ENCODE measurements at places on chromosomes 12 and 14. TPM values are rescaled to one million over a fixed set of nuclear protein-coding genes. Genes with fewer than 3 reads are reported as not detected.
A peak's percentile ranks its signal among the peaks of the same experiment; 100 is the strongest.

DNA sequence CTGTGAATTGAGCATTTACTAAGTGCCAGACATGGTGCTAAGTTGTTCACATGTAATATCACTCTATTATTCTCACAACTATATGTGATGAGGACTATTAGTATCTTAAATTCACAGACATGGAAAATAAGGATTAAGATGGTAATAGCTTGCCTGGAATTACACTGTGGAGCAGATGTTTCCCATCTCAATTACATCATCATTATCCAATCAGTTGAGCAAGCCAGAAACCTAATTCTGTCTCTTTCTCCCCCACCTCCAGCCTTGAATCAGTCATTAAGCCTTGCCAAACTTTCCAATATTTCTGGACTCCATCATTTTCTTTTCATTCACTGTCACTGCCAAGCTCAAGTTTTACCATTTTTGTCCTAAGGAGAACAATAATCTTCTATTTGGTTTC is 287.8 kb upstream of the KITLG start:
- no peak for DNase-seq

DNA sequence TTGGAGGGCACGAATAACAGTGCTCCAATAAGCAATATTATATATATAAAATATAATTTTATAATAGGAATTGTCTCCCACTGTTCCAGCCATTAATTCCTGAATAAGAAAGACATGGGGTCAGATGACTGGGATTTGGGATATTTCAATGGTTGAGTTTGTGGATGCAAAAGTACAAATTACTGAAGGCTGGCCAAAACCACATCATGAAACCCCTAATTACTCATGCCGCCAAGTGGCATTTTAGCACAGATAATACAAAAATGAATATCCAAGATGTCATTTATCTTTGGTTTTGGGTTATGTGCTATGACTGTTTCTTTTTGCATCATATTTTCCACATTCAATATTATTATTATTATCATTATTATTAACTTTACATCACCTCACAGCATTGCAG is 261.4 kb upstream of the TBX3 start:
- DNase-seq: no peak

- no peak for DNase-seq
These were observed 73.2 kb downstream of the DCAF5 start for GRCh38 chr14:69079747-69080146.

GRCh38 chr14:90344331-90345238 is 12.8 kb upstream of the NRDE2 start:
- peak; percentile 14 for DNase-seq

DNA sequence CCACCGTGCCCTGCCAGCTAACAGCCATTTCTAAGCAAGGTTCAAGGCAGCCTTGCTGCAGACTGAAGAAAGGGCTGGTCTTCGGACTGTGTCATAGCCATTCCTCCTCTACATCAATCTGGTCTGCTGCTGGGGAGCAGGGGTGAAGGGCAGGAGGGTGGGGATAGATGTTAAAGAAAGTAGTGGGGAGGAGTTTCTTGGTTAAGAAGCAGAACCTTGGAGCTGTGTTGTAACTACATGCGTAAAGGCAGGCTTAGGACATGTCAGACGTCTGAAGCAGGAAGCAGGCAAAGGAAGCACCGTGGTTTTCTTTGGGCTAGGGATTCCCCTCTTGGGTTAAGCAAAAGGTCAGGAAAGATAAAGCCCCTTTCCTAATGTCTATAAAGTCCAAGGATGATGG is 18.1 kb upstream of the NEK9 start:
- DNase-seq: no peak

GRCh38 chr12:13538136-13538535 is 341.6 kb downstream of the EMP1 start:
- DNase-seq: no peak

DNA sequence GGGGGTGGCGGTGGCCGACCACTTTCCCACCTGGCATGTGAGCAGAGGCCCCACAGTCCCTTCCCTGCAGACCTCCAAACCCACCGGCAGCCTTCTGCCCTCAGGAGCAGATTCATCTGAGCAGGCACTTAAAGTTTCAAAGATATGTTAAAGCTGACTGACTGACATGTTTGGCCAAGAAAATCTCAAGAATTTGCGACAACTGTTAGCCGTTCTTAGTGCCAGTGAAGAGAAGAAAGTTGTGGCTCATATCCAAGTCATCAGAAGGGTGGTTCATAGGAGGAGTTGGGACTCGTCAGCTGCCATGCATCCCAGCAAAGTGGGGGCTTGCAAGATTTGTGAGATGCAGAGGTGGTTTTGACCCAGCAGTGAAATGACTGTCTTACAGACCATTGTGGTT is 27.2 kb downstream of the ELK3 start:
- DNase-seq: no peak

- DNase-seq: no peak
These were observed 225.7 kb downstream of the NUAK1 start for GRCh38 chr12:105912882-105913678.

DNA sequence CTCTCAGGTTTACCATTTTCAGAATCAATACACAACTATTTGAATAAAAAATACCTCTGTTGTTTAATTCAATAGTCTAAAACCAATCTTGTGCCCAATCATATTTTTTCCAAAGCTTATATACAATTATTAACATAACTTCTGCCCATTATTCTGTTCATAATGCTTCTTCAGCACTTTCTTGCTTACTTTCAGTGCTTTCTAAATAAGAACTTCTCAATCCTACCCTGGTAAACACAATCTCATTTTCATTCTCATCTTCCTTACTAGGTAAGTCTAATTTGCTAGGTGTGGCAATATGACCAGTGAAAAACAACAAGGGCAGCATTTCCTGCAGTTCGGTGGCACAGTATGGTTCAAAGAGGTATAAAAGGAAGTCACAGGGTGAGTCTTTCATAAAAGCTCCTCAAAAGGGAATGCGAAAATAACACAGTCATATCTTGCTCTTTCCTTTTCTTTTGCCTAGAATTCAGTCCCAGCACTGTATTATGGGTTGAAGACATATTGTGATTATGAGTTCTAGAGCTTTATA is 103.5 kb downstream of the FOXG1 start:
- DNase-seq: no peak

- DNase-seq: no peak
These were observed 232.1 kb upstream of the TBX3 start for GRCh38 chr12:114916124-114916523.

DNA sequence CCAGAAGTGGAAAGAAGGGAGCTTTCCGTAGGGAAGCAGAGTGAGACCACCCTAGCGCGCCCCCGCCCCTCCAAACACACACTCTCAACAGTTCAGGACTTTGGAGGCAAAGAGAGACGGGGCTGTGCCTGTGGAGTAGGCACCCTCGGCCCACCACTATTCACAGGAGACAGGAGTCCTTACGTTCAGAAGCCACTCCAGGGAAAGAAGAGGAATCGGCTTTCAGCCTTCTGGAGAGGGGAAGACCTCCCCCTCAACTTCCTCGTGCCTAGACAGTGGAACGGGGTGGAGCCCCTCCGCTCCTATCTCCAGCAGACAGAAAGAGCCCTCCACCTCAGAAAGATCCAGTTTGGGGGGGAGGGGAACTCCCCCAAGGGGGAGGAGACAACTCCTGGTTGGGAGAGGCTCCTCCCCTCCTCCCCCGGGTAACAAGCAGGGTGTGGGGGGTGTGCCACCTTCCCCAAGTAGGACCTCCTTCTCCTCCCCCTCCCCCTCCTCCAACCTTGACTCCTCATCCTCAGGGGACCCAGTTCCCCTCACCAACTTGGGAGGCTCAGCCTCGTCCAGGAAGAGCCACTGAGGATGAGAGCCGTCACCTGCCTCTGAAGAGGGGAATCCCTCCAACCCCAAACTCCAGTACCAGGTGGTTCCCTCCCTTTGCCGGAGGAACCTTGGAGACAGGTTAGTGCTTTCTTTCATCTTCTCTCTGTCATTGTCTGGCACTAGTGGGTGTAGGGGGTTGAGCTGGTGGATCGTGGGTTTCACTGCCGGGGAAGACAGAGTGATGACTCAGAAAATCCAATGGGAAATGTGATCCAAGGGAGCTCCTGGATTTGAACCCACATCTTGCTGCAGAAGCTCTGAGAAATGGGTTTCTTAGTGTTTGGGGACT is 883 bp downstream of the FOXJ2 start:
- peak; percentile 81 for DNase-seq

- no peak for DNase-seq
These were observed 49.0 kb downstream of the LIMA1 start for GRCh38 chr12:50234347-50234746.

DNA sequence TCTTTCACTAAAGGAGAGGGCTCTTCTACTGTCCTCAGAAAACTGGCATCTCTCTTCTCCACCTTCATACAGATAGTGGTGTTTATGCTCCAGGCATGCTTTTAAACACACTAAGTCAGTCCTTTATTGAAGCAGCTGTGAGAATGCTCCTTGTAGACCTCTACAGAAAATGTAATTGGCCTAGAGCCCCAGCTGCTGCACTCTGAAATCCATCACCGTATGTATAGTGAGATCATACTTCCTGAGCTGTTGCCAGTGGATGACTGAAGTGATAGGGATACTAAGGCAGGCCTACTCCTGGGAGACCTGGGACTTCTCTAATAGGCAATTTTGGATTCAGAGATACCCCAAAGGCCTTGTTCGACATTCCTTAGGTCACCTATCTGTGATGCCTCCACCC is 535.4 kb downstream of the RPS29 start:
- no peak for DNase-seq

Gene ZNF891
- total RNA-seq: 17.6 TPM

Gene RASSF8
- total RNA-seq: 33.8 TPM

All from cerebellum (tissue), 4 donors.